ENCODE measurements at places on chromosomes 5 and 9.
A peak's percentile ranks its signal among the peaks of the same experiment; 100 is the strongest.

DNA sequence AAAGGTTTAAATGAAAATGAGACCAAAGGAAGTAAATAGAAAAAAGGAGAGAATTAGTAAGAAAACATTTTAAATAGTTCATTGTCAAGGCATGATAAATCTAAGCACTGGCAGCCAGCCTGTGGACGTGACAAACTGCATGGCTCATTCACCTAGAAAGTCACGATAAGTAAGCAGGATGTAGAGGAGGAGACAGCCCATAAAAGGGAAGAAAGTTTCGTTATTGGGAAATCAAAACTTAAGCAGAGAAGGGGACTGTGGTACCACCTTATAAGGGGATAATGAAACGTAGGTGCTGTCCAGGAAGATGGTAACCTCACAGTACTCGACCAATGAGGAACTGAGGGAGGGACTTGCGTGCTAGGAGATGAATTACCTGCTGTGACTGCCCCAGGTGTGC lies 494.5 kb upstream of the GRAMD2B start:
- no peak for DNase-seq

GRCh38 chr9:121658166-121658565 lies 6.7 kb downstream of the DAB2IP start:
- no peak for DNase-seq

DNA sequence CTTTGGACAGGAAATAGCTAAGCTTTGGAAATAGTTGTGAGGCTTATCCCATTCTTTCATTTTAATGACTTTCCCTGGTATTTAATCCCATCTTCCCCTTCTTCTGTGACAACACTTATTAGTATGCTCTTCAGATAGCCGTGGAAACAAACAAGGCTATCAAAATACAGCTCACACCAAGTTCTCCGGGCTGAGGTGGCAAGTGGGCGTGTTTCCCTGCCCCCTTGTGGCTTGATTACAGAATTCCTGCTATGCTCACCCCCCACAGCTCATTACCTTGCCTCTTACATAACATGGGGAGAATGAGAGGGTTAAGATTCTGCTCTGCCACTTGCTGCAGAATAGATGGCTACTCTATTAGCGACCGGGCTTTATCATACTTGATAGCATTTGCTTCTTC lies 437.1 kb upstream of the TLE4 start:
- no peak for DNase-seq

DNA sequence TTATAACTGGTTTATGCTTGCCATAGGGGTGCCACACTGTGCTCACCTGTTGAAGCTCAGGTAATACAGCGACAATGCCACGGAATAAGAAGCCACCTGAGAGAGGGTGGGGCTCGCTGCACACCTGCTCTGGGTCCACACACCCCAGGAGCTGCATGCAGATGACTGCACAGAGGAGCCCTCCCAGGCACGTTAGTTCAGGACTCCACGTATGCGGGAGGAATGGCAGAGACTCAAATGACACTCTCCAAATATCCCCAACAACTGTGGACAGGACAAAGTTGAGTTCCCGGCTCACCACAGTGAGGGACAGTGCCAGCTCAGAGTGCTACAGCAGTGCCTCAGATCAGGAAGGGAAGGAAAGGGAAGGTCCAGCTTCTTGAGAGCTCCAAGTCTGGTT lies 5.8 kb upstream of the FCN1 start:
- no peak for DNase-seq

GRCh38 chr5:32794086-32794485 lies 83.0 kb downstream of the NPR3 start:
- DNase-seq = peak; percentile 5

DNA sequence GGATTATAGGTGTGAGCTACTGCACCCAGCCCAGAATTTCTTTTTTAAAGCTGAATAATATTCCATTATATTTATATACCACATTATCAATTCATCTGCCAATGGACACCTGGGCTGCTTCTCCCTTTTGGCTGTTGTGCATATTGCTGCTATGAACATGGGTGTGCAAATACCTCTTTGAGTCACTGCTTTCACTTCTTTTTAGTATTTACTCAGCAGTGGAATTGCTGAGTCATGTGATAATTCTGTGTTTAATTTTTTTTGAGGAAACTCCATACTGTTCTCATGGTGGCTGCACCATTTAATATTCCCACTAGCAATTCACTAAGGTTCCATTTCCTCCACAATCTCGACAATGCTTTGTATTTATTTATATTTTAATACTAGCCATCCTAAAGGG lies 36.1 kb upstream of the KIF4B start:
- DNase-seq = no peak

- DNase-seq = no peak
Measured at GRCh38 chr5:118919016-118919415, 69.3 kb downstream of the DTWD2 start.

- DNase-seq = no peak
Measured at GRCh38 chr5:139482050-139482889, at the start of gene STING1. Gene STING1 (minus strand): TSS chr5:139482758. CDS start chr5:139481704, 1,054 bp downstream.

DNA sequence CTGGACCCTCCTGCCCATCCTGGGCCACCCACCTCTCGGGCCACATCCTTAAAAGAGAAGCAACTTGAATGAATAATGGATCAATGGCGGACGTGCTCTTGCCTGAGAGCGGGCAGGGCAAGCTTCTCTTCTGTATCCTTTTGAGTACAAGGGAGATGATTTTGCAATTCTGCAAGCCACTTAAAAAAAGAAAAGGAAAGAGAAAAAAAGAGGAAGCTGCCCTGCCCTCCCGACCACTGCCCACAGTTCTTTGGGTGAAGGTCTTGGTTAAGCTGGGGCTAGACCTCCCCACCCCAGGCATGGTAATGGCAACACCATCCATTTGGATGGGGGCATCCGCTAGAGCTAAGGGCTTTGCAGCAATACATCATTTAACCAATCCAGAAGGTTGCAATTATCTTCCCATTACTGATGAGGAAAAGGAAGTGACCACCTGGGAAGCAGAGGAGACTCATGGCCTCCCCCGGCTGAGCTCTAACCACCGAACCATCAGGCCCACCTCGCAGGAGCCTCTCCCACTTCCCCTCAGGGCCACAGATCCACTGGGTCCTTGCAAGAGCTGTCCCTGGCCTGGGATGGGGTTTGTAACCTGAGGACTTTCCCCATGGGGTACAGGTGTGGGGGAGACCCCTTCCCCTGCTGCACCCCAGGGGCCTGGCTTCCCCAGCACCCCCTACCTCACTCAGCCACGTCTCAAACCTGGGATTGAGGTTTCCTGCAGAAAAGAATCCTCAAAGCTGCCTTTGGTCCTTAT lies 27.8 kb upstream of the LAMC3 start:
- DNase-seq = no peak

GRCh38 chr9:96293498-96294158 lies 8.3 kb downstream of the HSD17B3 start:
- DNase-seq = no peak

GRCh38 chr5:146816775-146817387 lies 61.7 kb downstream of the PPP2R2B start:
- no peak for DNase-seq

DNA sequence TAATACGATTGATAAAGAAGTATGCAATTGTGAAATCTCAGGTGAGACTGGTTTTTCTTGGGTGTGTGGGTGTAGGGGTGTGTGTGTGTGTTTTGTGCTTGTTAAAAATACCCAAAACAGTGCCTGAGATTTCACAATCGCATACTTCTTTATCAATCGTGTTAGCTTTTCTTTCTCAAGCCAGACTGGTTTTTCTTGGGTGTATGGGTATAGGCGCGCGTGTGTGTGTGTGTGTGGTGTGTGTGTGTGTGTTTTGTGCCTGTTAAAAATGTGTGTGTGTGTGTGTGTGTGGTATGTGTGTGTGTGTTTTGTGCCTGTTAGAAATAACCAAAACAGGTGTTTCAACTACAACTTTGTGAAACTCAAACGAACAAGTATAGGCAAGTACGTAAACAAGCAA lies 53.7 kb downstream of the CERT1 start:
- no peak for DNase-seq

DNA sequence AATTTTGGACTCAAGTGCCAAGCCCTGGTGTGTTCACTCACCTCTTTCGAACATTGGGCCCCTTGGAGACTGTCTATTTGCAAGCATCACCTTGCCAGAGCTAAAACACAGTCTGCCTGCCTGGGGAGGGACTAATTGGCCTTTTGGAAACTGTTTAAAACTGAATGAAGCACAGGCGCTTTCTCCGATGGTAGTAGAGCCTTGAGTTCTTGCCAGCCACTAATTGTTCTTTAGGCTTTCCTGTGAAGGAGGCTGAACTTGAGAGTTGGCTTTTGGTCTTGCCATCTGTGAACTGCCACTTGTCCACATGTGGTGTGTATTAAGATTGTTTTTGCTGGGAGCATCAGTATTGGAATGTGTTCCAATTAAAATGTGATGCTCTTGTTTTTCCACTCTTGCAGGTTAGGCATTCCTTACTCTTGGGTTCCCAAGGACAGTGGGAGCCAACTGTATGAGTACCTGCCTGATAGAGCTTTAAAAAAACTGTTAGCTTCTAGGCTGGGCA lies 26.0 kb downstream of the GARNL3 start:
- DNase-seq = no peak

GRCh38 chr9:34983209-34983608 lies 6.3 kb upstream of the DNAJB5 start:
- no peak for DNase-seq

GRCh38 chr9:73863924-73864323 lies 633.2 kb upstream of the RORB start:
- no peak for DNase-seq

GRCh38 chr5:90855296-90856010 lies 296.9 kb downstream of the ADGRV1 start:
- DNase-seq = no peak

- DNase-seq = no peak
Measured at GRCh38 chr5:68644971-68645370, 429.4 kb downstream of the PIK3R1 start.

GRCh38 chr5:172835290-172835993 lies 1.4 kb downstream of the ERGIC1 start:
- no peak for DNase-seq

DNA sequence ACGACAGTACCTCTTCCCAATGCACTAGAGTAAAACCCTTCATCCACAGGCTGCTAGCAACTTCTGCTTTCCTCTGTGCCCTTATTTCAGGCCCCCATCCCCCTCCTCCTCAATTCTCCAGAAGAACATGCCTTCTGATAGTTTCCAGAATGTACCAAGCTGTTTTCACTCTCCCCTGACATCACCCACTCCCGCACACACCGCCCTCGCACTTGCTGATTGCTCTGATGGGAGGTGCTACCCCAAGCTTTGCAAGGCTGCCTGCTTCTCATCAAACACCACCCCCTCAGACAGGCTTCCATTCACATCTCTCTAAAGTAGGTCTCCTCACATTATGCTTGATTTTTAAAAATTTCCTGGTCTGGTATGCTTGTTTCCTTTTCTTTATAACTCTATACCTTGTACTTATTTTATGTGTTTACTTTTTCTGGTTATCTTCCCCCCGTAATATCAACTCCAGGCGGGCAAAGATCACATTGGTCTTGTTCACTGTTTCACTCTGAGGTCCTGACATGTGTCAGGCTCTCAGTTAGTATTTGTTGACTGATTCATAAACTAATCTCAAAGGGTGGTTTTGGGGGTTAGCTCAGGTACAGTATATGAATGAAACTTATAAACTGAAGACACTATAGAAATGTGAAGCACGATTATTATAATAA lies 91.0 kb upstream of the C9orf72 start:
- peak; percentile 10 for DNase-seq
